Frontal cortex (tissue), 4 donors: ENCODE measurements at places on chromosomes 3 and 15. TPM values are rescaled to one million over a fixed set of nuclear protein-coding genes. Genes with fewer than 3 reads are reported as not detected.

Gene BUB1B
- 11.4 TPM for total RNA-seq

- DNase-seq: no peak
Measured at GRCh38 chr3:113560831-113561623, 28.7 kb downstream of the SIDT1 start.

- DNase-seq: no peak
Measured at GRCh38 chr3:89699771-89700170, 592.4 kb downstream of the EPHA3 start.

GRCh38 chr3:186551387-186551786 lies 7.2 kb upstream of the CRYGS start:
- no peak for DNase-seq
